ENCODE measurements at places on chromosomes 1 and 21. TPM values are rescaled to one million over a fixed set of nuclear protein-coding genes. Genes with fewer than 3 reads are reported as not detected.
A peak's percentile ranks its signal among the peaks of the same experiment; 100 is the strongest.

Gene DNTTIP2
- 30.8 TPM for polyA plus RNA-seq

DNA sequence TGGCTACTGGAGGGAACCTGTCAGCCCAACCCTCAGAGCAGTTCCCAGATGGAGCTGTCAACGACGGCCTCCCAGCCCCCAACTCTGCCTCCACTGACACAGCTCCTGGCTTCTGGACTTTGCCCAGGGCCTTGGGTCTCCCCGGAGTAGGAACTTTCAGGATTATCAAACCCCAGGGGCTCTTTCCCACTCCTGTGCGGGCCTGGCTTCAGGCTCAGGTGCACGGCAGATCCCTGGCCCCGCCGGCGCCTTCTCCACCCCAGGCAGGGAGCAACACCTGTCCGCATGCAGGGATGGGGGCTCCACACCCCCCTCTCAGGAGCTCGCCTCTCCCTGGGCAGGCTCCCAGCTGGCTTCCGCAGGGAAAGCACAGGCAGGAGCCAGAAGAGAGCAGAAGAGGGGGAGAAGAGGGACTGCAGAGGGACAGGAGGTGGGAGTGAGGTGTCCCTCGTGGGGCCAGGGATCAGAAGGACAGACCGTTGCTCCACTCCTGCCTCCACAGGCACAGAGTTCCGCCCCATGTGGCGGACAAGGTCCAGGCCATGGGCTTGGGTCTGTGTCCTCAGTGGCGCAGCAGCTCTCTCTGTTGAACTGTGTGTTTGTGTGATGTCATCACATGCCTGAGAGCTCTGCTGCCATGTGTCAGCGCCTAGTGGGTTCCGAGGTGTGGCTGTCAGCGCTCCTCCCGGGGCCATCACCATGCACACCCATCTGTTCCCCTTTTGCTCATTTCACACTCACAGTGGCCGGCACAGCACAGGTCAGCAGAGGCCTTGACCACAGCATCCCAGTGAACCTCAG, 107.7 kb downstream of the PDE9A start:
- DNase-seq = no peak

- DNase-seq = no peak
Observed at GRCh38 chr1:10870493-10871096, 74.1 kb upstream of the CASZ1 start.

DNA sequence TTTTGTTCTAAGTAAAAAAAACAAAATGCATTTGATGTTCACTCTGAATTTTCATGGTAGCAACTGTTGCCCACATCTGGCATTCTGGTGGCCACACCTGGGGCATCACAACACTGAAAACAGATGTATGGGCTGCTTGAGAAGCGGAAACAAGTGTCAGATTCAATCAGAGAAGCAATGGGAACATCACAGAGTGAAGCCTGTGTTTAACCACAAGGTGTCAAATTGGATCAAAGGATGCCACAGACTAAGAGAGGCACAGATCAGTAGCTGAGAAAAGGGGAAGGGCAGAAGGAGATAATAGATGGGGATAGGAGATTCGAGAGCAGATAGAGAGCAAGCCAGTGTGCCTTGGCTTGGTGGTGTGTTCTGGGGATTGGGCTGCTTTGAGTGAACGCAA, 49.8 kb upstream of the MTF2 start:
- DNase-seq = no peak

DNA sequence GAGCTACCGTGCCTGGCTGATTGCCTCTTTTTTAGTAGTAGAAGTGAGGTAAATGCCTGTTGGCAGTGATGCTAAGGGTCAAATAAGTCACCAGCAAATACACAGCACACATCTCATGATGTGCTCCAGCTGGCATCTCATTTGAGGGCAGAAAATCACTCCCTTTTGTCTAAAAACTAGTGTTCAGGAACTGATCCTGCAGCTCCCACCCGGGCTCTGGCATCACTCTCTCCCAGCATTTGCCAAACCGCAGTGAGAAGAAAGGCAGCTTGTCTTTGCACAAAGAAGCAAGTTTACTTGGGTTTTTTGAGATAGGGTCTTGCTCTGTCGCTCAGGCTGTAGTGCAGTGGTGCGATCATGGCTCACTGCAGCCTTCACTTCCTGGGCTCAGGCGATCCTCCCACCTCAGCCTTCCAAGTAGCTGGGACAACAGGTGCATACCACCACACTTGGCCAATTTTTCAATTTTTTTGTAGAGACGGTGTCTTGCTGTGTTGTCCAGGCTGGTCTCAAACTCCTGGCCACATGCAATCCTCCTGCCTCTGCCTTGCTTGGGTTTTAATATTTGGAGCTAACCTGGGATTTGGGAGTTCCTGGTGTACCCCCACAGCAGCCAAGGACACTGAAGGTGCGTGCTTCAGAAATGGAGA, 4.1 kb downstream of the RBP7 start:
- no peak for DNase-seq

Gene SPRR2B
- not detected for polyA plus RNA-seq

DNA sequence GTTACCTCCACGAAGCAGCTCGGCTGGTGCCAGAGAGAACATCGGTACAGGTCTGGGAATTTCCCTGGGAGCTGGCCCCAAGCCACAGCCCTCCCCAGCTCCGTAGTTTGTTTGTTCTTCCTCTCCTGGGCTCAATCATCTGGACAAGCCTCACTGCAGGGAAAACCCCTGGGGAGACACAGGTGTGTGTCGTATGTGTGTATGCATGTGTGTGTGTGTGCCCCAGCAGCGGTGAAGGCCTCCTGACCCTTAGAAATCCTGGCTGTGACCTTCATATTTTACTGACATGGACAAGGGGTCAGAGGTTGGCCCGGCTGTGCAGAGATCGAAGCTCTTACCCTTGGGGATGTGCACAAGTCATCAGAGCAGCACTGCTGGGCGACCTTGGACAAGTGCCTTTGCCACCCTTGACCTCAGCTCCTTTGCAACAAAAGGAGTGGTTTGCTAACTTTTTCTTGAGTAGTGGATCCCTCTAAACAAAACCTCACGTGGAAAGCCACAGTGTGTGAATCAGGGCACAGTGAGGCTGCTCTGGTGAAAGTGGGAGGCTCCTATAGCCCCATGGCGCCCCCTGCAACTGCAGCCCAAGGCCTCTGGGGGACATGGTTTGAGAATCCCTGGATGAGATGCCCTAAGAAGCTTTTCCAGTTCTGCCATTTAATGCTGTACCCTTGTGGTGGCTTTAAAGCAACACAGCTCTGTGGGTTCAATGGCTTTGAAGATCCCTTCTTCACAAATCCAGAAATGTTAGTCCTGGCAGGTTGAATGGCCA, 12.3 kb upstream of the IL22RA1 start:
- no peak for DNase-seq

DNA sequence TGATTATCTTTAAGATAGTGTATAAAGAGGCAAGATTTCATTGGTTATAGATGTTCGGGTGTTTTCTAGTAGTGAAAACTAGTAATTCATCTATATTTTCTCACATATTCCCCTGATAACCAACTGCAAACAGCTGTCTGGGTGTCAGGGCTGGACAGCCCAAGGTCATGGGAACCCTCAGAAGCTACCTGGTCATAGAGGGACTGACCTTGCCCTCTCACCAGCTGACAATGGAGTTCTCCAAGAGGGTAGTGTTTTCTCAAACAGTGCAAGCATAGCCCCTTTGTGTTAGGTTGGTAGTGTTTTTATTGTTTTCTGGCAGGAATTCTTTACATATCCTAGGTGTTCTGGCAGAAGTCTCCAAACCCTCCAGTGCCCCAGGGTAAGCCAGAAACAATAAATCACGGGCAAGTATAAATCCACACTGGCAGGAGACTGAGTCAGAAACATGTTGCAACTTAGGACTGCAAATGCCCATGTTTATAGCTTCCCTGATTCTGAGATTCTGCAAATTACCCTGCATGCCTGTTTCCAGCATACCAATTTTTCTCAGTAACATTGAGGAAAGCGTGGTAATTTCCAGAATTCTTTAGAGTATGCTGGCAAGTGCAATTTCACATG, 82.8 kb upstream of the ATP1A1 start:
- no peak for DNase-seq

- DNase-seq = peak; percentile 92
Observed at GRCh38 chr1:32817815-32818786, 648 bp downstream of the S100PBP start.

DNA sequence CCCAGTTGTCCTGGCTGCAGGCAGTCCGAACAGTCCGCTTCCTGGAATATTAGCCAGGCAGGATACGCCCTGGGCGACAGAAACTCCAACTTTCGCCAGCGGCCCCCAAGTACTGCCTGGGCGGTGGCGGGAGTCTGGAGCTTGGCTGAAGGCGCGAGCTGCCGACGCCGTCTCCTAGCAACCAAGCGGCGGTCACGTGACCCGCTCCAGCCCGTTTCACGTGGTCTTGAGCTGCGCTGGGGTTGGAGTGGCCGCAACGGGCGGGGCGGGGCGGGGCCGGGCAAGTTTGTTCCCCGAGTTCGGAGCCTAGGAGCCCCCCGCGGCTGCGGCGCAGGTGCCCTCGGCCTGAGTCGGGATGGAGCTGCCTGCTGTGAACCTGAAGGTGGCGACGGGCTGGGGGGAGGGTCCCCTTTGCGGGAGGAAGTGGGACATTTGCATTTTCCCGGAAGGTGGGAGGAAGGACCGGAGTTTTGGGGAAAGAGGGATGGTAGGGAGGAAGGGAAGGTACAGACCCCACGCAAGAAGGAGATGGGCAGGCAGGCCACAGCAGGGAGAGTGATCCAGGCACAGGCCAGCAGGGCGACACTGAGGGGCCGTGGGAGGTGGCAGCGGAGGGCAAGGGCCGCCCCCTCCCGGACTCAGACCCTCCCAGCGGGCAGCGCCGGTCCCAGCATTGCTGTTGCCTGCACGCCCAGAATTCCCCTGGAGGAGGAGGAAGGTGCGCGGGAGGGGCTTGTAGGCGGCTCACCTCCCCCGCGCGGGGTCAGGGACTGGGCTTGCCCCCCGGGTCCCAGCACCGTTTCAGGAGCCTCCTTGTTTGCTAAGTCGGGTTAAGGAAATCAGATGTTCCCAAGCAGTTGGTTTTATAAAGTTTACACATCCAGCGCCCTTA, at the start of gene AGTRAP:
TSS of gene AGTRAP (plus strand) at position 283 of the 892 bp plus-strand sequence. CDS start at position 356, 73 bp downstream.
- peak; percentile 99 for DNase-seq

GRCh38 chr1:39214998-39215873, 10.7 kb downstream of the MACF1 start:
- peak; percentile 47 for DNase-seq

Gene ILDR2
- polyA plus RNA-seq = not detected
